ENCODE measurements at places on chromosomes 7 and 10.

- DNase-seq, result no peak
These were observed 156.5 kb upstream of the PPP2R2D start for GRCh38 chr10:131744346-131744745.

GRCh38 chr7:16787127-16787526 lies 17.7 kb downstream of the AGR2 start:
- no peak for DNase-seq

GRCh38 chr7:68619526-68619925 lies 978.7 kb upstream of the AUTS2 start:
- DNase-seq, result no peak

GRCh38 chr7:66070222-66070621 lies 5.4 kb upstream of the ASL start:
- DNase-seq, result no peak

GRCh38 chr7:29116361-29117200 lies 29.8 kb downstream of the CPVL start:
- DNase-seq, result no peak

- no peak for DNase-seq
These were observed 89.3 kb downstream of the DOCK4 start for GRCh38 chr7:112116894-112117293.

DNA sequence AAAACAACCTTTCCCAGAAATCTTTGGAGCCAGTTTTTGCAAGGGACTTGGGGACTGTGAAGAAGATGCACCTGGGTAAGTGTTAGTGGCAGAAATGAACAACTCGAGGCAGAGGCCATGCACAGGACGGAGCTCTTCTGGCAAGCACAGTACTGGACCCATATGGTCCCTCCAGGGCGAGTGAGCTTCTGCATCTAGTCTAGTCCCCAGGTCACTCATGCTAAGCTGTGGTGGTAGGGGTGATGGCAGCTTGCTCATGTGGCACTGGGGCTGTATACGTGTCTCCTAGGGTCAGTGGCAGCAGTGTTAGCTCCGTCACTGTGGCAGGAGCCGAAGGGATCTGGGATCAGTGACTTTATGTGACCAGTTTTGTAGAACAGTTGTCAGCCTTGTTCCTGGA lies 9.3 kb upstream of the LRRC61 start:
- DNase-seq, result no peak

- DNase-seq, result no peak
These were observed 451.0 kb upstream of the GALNT17 start for GRCh38 chr7:70680743-70681468.

DNA sequence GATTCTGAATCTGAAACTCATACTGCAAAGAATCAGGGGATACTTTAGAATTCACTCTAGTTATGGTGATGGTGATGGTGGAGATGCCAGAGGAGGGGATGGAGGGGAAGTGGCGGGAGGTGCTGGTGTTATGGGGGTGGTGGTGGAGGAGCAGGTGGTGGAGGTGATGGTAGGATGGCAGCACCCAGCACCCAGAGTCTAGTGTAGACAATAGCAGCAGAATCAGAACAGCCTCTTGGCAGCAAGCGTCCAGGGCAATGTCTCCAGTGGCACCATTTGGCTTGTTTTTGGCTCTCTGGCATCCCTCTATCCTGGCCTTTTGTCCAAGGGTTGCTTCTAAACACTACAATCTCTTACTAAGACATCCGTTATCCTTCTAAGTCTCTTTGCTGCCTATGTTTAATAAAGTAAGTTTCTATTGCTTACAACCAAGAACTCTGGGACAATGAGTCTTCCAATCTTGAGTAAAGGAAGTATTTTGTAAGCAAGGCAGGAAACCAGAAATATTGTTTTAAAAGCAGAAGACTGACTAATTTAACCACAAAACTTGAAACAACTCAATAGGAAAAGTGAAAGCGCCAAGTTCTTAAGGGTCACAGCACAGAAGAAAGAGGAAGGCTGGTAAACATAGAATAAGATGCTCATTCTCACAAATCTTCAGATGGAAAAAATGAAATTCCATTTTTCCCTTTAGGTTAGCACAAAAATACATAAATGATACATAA lies 42.4 kb upstream of the GDF10 start:
- no peak for DNase-seq

GRCh38 chr7:144594580-144594979 lies 191.1 kb upstream of the NOBOX start:
- no peak for DNase-seq

GRCh38 chr7:47501406-47501805 lies 80.5 kb downstream of the TNS3 start:
- no peak for DNase-seq
